ENCODE measurements at places on chromosomes 13 and 19. TPM values are rescaled to one million over a fixed set of nuclear protein-coding genes. Genes with fewer than 3 reads are reported as not detected.

Gene TRPC4
- total RNA-seq = 3.8 TPM

Gene LGALS14
- total RNA-seq = not detected

Gene ZNF548
- total RNA-seq = 35.1 TPM

Gene KLK1
- total RNA-seq = not detected

Gene LILRB3
- 2.9 TPM for total RNA-seq

Gene CYP2A7
- not detected for total RNA-seq

Gene SIGLEC6
- 4.0 TPM for total RNA-seq

Gene ZGLP1
- 1.1 TPM for total RNA-seq

DNA sequence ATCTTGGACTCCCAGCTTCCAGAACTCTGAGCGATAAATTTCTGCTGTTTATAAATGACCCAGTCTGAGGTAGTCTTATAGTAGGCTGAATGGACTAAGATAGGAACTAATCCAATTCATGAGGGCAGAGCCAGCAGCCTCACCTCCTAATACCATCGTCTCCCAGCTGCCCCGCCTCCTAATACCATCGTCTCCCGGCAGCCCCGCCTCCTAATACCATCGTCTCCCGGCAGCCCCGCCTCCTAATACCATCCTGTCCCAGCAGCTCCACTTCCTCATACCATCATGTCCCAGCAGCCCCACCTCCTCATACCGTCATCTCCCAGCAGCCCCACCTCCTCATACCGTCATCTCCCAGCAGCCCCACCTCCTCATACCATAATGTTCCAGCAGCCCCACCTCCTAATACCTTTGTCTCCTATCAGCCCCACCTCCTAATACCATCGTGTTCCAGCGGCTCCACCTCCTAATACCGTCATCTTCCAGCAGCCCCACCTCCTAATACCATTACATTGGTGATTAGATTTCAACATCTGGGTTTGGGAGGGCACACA lies 2.4 kb upstream of the ARGLU1 start:
- no peak for DNase-seq

DNA sequence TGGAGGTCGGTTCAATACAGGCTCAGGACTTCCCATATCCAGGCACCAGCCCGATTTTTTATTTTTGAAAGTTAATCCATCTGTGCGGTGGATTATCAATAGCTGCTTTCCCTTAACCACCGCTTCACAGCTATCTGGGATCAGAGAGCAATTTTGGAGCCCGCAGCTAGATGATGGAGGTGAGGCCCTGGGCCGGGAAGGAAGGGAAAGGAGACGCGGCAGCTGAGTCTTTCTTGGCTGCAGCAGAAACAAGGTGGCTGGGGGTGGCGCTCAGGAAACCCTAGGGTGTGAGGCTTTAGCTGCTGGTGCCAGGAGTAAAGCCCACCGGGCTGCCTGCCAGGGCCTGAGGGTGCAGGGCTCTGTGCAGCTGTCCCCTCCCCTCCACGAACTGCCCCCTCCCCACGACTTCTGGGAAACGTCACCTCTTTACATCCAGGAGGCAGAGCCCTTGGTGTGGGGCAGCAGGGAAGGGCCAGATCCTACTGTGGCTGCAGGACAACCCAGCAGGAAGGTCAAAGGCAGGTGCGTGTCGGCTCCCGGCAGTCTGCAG lies 307.0 kb downstream of the ZNF536 start:
- DNase-seq = no peak

DNA sequence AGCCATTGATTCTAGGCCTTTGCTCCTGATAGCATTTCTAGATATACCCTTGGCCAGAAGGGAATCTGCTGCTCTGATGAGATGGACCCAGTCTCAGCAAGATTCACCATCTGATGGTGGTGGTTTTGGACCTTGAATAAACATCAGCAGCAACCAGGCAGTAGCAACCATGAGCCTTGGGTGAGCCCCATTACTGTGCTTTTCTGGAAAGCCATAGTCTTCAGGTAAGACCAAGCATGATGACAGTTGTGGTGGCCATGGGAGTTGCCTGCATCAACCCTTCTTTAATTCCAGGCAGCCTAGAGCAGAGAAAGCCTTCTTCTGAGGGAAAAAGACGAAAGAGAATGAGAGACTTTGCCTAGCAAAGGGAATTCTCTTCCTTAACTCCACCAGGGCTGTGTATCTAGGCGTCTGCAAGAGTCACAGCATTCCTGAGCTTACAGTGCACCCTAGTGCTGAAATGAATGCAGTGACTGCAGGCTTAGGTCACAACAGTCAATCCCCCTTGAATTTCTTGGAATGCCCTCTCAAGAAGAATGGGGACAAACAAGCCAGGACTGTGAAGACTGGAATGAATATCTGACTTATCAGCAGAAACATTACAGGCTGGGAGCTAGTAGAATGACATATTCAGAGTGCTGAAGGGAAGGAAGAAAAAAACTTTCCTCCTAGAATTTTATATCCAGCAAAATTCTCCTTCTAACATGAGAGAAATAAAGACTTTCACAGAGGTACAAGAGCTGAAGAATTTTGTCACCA lies 942.4 kb upstream of the PCDH20 start:
- no peak for DNase-seq

- no peak for DNase-seq
Measured at GRCh38 chr13:24505256-24505655, 7.3 kb downstream of the PARP4 start.

DNA sequence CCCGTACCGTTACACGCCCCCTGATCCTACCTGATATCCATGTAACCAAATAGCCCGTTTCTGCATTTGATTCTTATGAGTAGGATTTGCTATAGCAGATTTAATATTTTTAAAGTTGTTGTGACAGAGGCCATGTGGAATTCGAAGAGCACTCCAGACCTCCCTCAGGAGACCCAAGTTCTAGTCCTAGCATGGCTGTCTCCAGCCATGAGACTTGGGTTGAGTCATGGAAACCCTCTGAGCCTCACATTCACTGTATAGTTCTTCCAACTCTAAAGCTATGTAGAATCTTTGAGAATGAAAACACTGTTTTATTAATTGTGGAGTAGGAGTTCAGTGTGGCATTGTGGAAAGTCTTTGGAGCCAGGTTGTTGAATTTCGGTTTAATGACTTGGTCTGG lies 8.0 kb upstream of the GPR183 start:
- no peak for DNase-seq

GRCh38 chr19:56403261-56403660 lies 871 bp upstream of the ZNF583 start:
- no peak for DNase-seq

GRCh38 chr13:70023516-70023915 lies 84.1 kb upstream of the ATXN8OS start:
- no peak for DNase-seq

DNA sequence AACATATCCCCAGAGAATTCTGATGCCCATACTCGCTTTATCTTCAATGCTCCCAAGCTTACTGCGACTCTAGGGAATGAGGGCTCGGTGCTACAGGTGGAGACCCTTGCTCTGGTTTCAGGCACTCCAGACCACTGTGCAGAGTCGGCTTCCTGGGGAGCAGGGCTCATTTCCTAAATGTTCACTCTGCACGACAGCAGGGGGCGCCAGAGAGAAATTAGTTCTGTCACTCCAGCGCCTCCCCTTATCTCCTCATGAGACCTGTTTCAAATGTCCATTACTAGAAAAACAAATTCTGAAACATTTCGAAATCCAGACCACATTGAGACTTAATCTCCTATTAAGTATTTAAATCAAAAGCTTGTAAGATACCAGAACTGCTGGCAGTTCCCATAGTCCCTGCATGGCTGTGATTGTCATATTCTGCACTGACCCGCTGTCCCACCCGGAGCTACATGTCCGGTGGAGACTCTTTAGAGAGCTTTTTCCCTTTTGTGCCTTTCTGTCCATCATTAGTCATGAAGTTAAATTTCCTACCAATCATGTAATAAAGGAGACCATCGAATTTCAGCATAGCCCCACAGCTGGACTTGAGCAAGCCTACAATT lies 22.4 kb downstream of the EPSTI1 start:
- no peak for DNase-seq

GRCh38 chr13:98994080-98994479 lies 16.2 kb upstream of the DOCK9 start:
- no peak for DNase-seq

DNA sequence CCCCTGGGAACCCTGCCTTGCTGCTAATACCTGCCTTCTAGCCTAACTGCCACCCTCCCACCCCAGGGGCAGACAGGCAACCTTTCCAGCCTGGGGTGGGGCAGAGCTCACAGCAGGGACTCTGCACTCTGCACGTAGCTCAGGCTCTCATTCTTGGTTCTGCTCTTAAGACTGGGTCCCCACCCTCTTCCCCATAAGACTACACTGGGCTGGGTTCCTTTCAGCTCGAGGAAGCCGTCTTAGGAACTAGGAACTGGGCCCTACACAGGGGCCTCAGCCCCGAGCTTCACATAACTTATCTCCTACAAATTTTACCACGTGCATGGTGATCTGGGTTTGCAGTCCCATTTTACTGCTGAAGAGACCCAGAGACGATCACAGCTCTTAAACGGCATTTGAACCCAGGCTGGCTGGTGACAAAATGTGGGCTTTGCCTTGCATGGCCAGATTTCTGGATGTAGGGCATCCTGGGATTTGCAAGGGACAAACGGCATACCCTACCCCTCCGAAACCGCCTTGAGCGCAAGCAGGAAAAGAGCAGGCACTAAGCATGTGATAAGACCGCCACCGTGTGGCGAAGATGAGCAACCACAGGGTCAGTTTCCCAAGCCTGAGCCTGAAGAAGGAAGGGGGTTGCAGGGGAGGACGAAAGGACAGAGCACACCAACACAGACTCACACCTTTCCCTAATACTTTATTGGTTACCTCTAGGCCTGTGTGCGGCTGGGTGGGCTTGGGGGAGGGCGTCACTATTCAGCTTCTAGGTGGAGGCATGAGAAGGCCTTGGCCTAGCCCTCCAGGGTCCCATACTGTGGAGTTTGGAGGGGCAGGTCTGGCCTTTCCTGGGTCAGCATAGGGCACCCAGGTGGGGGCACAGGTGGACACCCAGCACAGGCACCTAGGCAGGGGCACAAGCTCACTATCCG lies 5.1 kb downstream of the JUNB start:
- no peak for DNase-seq

- DNase-seq = no peak
Measured at GRCh38 chr13:50574731-50575130, 268.8 kb downstream of the DLEU7 start.

DNA sequence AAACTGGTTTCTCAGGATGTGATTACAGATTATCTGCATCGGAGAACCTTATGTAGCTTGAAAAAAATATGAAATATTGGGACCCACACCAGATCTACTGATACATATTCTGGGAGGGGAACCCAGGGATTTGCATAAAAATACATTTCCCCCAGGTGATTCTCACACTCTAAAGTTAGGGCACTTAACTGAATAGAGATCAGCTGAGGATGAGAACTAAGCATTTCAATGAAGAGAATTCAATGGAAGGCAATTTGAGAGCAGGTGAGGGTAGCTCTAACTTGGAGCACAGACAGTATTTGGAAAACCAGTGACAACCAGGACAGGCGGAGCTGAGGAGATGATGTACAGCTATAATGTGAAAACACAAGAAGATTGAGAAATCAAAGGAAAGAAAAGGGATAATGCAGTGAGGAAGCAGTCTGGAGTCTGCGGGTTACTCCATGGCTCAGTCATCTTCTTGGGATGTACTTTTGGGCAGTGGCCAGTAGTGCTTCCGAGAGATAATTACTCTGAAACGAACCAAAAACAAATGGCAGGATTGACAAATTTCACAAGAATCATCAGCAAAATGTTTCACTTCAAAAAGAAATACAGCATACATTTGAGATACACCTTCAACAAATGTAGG lies 6.1 kb upstream of the OXGR1 start:
- DNase-seq = no peak

DNA sequence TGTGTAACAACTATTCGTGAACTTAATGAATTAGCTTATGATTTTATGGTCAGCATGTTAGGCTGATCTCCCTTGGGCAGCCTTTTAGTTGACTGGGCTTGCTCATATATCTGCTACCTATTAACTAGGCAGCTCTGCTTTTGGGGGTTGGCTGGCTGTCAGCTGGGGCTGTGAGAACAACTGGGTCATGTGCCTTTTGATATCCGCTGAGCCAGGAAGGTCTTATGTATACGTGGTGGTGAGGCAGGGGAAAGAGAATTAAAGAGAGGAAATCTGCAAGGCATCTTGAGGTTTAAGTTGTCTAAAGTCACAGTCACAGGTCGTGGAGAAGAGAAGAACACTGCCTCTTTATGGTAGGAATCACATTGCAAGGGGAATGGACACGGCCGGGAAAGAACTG lies 206.9 kb downstream of the LMO7 start:
- DNase-seq = no peak

GRCh38 chr13:75173457-75174356 lies 308.3 kb downstream of the TBC1D4 start:
- no peak for DNase-seq
